ENCODE measurements at places on chromosomes 1 and 21.

- DNase-seq = no peak
These were observed 50.5 kb upstream of the ATF3 start for GRCh38 chr1:212557739-212558692.

DNA sequence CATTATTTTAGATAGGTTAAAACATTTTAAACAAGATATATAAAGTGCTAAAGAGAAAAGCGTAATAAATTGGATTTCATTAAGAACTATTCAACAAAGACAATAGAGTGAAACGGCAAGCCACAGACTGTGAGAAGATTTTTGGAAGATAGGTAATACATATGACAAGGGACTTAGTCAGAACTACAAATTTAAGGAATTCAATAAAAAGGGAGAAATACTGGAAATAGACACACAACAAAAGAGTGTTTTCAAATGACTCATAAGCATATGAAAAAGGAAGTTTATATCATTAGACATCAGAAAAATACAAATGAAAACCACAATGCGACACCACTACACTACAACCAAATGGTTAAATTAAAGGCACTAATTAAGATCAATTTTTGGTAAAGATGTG lies 90.5 kb downstream of the GDAP2 start:
- DNase-seq = no peak

DNA sequence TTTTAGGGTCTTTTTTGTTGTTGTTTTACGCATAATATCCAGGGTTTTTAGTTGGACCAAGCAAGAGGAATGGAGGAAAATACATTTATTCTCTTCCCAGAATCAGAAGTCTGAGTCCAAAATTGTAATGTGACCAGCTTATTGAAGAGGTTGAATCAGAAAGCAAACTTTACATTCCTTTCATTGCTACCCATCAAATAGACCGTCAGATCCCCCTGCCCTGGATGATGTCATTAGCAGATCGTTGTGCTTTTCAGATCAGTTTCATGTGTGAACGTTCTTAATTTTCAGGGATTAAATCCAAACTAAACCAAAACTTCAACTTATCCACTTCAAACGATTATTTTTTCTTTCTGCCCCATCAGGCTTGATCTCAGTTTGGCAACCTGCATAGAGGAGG lies 85.7 kb upstream of the NGF start:
- DNase-seq = no peak

DNA sequence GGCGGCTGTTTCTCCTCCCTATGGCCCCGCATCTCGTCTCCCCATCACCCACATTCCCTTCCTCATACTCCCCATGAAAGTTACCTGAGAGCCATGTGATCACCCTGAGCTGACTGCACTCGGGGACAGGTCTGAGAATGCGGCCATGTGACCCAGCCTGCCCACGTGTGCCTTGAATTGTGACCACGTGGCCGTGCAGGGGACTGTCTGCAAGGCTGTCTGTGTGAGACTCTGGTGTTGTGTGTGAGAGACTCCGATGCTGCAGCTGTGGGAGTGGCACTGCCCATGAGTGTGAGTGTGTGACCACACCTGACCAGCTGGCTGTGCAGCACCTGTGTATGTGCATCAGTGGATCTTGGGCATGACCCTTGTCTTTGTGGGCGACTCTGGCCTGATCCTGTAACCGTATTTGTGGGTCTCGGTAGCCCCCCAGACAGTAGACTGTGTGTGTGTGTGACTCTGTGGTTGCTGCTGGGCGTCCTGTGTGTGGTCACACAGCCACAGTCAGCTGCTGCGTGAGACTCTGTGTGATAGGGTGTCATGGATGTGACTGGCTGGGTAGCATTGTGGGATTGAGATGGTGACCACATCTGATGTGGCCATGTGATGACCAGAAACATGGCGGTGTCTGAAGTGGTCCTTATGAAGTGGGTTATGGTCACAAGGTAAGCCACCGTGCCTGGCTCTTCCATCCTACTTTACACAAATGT lies 56.8 kb upstream of the KDM4A start:
- DNase-seq = no peak

- peak; percentile 87 for DNase-seq
These were observed 685 bp downstream of the UBAP2L start for GRCh38 chr1:154221278-154222001.

GRCh38 chr1:171868217-171868803 lies 27.0 kb downstream of the DNM3 start:
- DNase-seq = no peak

GRCh38 chr1:31588751-31589515 lies 12.6 kb downstream of the TINAGL1 start:
- DNase-seq = peak; percentile 43

- DNase-seq = no peak
These were observed 54.1 kb upstream of the POFUT2 start for GRCh38 chr21:45341779-45342178.

DNA sequence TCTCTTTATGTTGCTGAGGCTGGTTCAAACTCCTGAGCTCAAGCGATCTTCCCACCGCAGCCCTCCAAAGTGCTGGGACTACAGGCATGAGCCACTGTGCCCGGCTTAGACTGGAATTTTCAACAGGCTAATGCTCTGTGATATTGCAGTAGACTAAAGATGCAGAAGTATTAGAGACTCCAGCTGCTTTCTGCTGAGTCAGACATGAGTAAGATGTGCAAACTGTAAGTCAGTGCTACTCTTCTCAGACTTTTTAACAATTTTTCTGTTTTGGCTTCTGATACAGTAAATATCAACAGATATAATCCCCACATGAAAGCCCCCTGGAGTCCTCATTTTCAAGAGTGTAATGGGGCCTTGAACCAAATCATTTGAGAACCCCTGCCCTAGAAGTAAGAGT lies 29.3 kb upstream of the NLRP3 start:
- DNase-seq = no peak

DNA sequence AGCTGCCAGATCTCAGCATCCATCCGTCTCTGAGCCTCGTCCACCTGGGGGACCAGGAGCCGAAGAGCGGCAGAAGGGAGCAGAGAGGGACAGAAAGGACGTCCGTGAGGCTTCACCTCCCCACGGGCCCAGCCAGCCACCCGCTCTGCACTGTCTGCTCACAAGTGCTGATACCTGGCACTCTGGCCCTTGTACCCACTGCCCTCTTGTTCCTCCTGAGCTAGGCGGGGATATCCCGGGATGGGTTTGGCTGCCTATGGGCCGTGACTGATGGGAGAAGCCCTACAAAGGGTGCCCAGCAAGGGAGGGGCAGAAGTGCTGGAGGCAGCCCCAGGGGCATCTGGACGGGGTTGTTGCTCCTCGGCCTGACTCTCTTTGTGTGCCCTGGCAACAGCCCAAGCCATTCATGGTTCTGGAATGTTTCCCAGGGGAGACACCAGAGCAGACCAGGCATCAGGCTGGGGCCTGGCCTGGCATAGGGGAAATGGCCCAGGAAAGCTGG lies 57.6 kb downstream of the LDLRAD2 start:
- DNase-seq = no peak

DNA sequence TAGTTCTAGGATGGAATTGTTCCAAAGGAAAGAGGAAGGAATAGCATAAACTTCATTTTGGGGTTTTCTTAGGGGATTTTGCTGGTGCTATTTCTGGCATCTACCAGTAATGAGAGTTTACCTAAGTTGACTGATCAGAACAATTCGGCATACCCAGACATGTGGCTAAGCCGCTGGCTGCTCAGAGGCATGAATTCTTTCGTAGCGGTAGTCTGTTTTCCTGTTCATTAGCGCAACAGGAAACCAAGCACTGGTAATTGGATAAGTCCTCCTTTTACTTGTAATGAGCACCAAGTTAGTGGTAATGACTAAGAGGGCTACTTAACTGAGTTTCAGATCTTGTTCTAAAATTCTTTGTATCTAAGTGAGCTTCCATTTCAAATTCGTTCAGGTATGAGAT lies 38.6 kb downstream of the C21orf91 start:
- no peak for DNase-seq
